ENCODE measurements at places on chromosomes 5 and 9. TPM values are rescaled to one million over a fixed set of nuclear protein-coding genes. Genes with fewer than 3 reads are reported as not detected.

JAKMIP2 gene
- 5.4 TPM for polyA plus RNA-seq

PCDHB3 gene
- polyA plus RNA-seq, result 2.5 TPM

SLC34A1 gene
- 134 TPM for polyA plus RNA-seq

GRCh38 chr5:89282554-89283510 lies 399.8 kb upstream of the MEF2C start:
- no peak for DNase-seq

- DNase-seq, result no peak
Observed at GRCh38 chr5:10746711-10747110, 14.3 kb downstream of the DAP start.

DNA sequence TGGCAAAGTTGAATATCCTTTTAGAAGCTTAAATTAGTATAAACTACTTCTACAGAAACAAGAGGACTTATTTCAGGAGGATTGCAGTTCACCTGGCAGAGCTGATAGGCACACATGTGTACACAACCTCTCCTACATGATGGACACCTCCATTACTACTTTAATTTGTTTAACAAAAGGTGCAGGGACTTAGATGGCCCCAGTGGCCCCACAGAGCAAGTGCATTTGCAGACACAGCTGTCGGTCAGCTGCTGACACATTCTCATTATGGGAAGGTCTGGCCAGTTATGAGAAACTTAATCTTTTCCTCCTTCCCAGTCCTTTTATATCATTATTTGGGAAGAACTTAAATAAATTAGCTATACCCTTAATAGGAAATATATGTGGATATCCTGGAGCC lies 28.3 kb downstream of the TDRD7 start:
- DNase-seq, result no peak

All from right renal pelvis (tissue), 4 donors.